GM19239 (cell line): ENCODE measurements at places on chromosomes 3 and 15.

DNA sequence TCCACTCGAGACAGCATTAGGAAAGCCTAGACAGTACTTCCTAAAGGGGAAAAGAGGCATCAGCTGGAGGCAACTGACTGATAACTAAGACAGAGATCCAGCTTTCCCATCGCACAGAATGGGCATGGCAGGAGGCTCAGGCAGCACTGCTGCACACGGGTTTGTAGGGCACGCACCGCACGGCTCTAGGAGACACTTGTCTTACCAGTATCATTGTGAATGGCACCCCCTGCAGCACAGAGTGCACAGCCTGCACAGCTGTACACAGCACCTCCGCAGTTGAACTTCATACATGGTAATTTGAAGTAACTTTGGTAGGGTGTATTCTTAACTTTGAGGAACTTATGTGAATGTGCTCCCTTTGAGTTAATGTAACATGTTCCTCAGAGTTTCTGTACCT is 281.6 kb downstream of the PLCL2 start:
- DNase-seq: no peak

DNA sequence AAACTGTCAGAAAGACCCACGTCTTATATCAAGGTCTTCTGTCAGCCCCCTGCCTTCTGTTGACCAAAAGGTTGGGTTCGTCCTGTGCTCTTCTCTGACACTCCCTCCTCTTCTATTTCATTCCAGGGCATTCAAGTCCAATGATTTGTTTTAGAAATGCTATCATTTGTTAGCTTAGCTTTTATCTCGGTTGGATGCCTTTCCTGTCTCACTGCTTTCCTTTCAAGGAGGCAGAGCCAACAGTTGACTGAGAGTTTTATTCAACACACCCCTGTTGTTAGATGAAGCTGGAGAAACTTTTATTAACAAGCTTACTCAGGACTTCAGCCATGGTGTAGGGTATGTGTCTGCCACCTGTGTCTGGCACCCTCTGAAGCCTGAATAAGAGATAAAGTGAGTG is 112.0 kb upstream of the SLC7A14 start:
- DNase-seq: no peak

- DNase-seq: no peak
Measured at GRCh38 chr15:85578941-85579701, 198.7 kb downstream of the AKAP13 start.

GRCh38 chr3:177679568-177680471 is 482.5 kb upstream of the TBL1XR1 start:
- DNase-seq: no peak

- no peak for DNase-seq
Measured at GRCh38 chr3:194592798-194593752, 40.1 kb downstream of the TMEM44 start.

GRCh38 chr3:100400419-100400779 is 490 bp downstream of the TOMM70 start:
- no peak for DNase-seq

- peak; percentile 47 for DNase-seq
Measured at GRCh38 chr3:123448536-123449101, at the start of gene ADCY5. TSS of gene ADCY5 (minus strand) at chr3:123449090. CDS start at chr3:123448545, 545 bp downstream.

DNA sequence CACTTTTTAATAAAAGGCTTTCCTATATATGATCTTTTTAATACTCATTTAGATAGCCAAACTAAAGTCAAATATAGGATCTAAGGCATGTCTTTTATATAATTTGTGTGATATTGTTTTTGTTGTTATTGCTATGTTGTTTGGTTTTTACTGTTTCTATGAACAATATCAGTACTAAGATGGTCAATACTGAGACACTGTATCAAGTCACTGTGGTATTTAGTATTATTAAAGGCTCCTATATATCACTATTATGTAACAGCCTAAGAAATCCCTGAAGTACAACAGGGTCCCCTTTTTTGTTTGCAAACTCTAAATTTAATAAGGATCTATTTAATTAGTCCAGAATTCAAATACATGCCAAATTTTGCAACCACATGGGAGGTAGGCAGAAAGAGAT is 61.9 kb downstream of the TBC1D5 start:
- no peak for DNase-seq

DNA sequence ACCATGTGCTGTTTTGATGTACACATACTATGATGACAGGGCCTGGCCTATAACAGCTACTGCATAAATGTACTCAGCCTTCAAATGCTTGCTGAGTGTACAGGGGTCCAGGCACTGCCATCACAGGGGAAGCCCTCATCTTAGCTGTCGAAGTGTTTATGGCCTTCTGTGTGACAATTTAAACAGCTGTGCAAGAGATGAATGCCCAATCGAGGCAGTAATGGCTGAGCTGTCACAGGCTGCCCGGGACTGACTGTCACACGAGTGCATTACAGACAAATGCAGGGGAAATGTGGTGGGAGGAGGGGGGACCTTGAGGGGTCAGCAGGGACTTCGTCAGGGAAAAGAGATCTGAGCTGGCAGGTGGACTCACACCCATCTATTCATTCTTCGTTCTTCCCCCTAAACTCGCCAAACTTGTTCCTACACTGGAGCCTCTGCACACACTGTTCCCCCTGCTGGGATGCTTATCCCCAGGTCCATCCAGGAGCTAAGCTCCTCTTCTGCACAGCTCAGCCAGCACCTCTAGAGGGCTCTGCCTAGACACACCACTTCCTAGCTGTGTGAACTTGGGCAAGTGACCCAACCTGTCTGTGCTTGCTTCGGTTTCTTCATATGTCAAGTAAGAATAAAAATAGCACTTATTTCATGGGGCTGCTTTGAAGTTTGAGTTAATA is 156.2 kb upstream of the IQSEC1 start:
- no peak for DNase-seq

GRCh38 chr3:123949641-123950040 is 11.4 kb downstream of the CCDC14 start:
- no peak for DNase-seq

GRCh38 chr15:57158589-57158988 is 217.7 kb upstream of the CGNL1 start:
- DNase-seq: no peak

DNA sequence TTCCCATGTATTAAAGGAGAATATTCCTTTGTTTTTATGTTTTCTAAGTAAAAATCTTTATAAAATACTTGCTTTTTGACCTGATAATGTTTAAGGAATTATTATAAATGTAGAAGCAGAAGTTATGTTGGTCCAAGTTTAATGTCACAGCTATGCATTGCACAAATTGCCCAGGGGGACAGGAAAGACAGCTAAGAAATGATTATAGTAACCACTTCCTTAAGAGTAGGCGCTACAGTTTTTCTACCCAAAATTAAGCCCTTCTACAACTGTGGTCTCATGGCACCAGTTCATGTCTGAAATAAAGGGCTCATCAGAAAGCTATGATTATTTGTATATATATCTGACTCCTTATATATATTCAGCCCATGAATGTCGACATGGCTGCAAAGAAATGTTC is 176.4 kb downstream of the GBE1 start:
- DNase-seq: no peak

DNA sequence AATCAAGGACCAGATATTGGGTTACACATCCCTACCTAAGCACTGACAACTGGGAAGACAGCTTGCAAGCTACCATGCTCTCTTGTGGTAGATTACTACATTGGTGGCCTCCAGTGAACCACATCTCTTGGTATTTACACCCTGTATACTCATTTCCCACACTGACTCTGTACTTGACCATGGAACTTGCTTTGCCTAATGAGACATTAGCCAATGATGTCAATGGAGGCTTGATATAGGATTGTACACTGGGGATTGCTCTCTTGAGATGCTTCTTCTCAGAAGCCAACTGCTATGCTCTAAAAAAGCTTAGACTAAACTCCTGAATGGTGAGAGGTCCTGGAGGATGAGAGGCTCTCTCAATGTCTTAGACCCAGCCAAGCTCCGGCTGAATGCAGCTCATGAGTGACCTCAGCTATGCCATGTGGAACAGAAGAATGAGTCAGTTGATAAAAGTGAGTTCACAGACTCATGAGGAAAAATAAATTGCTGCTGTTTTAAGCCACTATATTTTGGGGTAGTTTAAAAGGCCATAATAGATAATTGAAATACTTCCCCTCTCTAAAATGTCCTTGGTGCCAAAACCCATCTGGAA is 61.5 kb upstream of the GALNT15 start:
- DNase-seq: no peak

GRCh38 chr15:92365906-92366305 is 27.8 kb upstream of the ST8SIA2 start:
- DNase-seq: no peak

GRCh38 chr15:78950902-78951840 is 6.3 kb upstream of the CTSH start:
- DNase-seq: no peak

DNA sequence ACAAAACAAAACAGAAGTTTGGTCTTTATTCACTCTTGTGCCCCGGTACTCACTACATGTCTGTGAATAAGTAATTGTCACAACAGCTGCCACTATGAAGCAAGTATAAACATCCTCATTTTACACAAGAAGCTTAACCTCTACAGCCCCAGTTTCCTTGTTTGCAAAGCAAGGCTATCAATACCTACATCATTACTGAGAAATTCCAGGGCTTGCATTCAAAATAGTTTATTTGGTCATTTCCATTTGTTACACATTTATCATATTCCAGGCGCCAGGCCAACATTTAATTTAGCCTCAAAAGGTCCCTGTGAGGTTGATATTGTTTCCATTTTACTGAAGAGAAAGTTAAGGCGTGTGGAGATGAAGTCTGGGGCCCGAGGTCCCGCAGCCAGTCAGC is 161.4 kb upstream of the LRTM1 start:
- DNase-seq: no peak

- DNase-seq: no peak
Measured at GRCh38 chr3:196519718-196520082, 4.6 kb upstream of the SMCO1 start.

- no peak for DNase-seq
Measured at GRCh38 chr3:56885453-56885852, 83.7 kb upstream of the ARHGEF3 start.

- no peak for DNase-seq
Measured at GRCh38 chr3:51709675-51710074, 2.8 kb downstream of the GRM2 start.

DNA sequence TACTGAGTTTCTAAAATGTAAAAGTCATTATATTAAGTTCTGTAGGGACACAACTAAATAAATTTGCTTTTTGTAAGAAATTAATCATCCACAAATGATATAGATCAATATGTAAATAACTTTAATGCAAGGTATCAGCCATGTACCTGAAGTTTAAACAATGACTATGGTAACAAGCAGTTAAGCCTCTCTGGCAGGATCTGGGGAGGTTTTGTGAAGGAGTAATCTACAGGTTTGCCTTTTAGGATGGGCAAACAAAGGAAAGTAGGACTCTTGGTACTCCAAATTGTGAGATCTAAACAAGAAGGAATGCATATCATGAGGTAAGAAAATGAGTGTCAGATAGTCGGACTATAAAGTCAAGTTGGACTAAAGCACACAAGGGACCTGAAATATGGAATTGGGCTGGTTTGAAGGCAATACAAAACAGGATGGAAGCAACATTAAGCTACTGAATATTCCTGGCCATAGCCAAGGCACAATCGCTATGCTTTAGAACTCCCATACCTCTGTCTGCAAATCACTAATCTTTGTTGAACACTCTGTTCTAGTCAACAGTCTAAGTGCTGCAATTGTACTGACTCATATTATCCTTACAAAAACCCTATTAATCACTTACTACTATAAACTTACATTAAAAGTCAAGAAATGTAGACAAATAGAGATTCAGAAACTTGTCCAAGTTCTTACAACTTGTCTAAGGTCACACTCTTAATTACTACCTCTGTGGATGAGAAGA is 412.8 kb downstream of the DIPK2A start:
- DNase-seq: no peak

DNA sequence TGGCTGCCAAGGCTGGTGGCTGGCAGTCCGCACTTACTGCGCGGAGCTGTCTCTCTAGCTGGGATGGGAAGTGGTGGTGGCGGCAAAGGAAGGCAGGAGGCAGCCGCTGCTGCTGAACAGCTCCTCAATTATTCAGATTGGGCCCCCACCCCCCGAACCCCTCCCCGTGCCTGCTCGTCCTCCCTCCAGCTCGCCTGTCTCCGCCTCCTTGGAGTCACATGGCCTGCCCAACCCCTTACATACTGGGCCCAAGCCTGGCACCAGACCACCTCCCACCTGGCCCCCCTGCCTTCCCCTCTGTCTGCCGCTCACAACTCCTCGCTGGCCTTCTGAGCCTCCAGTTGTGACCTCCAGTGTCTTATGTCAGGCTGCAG is at the start of gene SLC7A14:
Gene SLC7A14, minus strand, starts transcription at position 139 of the 374 bp plus-strand sequence. CDS start 59,139 bp downstream, outside the sequence.
- DNase-seq: no peak

- DNase-seq: no peak
Measured at GRCh38 chr3:146265720-146266119, 14.8 kb upstream of the PLSCR4 start.

DNA sequence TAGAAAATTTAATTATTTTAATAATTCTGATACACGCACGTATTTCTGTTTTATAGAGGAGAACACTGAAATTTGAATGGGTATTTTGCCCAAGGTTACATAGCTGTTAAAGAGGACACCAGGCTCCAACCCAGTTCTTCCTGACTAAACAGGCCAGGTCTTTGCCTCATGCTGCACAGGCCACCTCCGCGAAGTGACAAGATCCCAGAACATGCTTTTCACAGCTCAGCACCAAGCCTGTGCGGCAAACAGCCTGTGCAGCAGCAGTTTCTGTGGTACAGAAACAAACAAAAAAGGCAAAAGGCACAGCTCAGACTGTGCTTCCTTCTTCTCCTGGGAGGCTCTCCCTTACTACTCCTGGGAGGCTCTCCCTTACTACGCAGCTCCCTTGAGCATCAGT is 6.5 kb downstream of the FOXL2 start:
- DNase-seq: no peak

DNA sequence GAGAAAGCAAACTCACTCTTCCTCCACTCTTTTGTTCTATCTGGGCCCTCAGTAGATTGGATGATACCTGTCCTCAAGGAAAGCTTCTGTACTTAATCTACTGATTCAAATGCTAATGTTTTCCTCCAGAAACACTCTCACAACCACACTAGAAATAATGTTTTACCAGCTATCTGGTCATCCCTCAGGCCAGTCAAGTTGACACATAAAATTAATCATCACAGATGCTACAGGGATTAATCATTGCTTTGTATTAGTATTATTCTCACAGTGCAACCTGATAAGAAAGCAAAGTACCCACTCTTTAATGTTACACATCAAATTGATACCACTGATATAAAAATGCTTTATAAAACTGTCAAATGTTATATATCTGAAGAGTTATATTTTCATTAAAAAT is 52.9 kb upstream of the ARL6 start:
- no peak for DNase-seq
